ENCODE measurements at places on chromosomes 7 and 10. TPM values are rescaled to one million over a fixed set of nuclear protein-coding genes. Genes with fewer than 3 reads are reported as not detected.
A peak's percentile ranks its signal among the peaks of the same experiment; 100 is the strongest.

Gene UFSP1
- 1.7 TPM for polyA plus RNA-seq

GRCh38 chr10:127872011-127872761, 20.6 kb downstream of the CLRN3 start:
- peak; percentile 55 for DNase-seq

DNA sequence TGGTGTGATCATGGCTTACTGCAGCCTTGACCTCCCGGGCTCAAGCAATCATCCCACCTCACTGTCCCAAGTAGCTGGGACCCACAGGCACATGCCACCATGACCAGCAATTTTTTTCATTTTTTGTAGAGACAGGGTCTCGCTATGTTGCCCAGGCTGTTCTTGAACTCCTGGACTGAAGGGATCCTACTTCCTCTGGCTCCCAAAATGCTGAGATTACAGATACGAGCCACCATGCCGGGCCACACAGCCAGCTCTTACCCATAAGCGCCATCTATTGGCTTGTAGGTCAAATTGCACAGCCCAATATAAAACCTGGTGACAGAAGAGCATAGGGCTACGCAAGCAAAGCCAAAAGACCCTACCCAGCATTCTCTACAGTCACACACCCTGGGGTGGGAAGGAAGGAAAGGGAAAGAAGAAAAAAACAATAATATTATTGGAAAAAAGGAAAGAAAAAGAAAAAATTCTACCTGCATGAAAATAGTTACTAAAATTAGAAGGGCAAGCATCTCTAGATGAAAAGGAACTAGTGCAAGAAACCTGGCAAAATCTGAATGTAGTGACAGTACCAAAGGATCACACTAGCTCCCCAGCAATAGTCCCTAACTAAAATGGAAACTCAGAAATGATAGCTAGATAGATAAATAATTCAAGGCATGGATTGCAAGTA, 29.4 kb upstream of the AMPH start:
- DNase-seq, result no peak

DNA sequence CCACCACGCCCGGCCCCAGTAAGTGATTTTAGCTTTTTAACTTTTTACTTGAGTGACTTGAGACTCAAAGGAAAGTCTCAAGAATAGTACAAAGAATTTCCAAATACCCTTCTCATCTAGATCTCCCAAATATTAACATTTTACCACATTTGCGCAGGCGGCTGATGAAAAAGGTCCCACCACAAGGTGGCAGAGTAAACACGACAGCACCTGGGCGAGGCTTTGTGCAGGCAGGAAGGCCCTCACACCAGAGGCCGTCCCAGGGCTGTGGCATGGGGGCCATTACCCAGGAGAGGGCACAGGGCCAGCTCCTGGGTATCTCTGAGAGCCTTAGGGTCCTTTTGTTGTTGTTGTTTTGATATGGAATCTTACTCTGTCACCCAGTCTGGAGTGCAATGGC, 50.0 kb upstream of the WIPI2 start:
- DNase-seq, result no peak

DNA sequence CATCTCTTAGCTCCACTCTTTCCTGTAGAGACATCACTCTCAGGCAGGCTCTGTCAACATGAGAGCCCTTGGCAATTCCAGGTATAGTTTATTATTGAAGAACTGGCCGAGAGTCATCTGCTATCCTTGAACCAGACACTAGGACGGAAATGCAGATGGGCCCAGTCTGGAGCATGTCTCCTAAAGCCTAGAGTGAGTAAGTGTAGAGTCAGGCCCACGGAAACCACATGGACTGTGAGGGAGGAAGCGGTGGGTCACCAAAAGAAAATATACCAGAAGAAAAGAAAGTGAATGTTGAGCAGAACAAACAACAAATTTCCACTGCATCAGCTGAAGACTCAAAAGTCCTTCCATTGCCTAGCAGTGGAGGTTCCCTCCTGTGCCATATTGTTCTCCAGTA, 15.7 kb upstream of the RELN start:
- DNase-seq, result no peak

- no peak for DNase-seq
Measured at GRCh38 chr7:142629588-142630260, 119.5 kb upstream of the PRSS1 start.

GRCh38 chr10:124685261-124685660, 58.9 kb downstream of the FAM53B start:
- DNase-seq, result peak; percentile 91

DNA sequence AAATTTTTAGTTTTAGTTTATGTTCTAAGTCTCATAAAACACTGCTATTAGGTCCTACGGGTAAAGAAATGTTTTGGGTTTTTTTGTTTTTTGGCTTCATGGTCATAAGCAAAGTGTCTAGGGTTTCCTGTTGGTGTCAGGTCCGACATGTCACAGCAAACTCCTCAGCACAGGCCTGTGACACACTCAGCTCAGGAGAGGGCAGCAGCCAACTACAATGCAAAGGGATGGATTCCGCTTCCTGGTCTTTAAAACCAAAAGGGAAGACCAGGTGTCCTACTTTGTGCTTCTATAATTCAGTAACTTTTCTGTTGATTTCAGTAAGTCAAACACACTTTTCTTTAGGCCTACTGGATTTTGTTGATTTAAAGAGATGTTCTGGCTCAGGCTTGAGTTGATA, 83.8 kb upstream of the MACROH2A2 start:
- DNase-seq, result no peak

All from left lung (tissue), 14 donors.